ENCODE measurements at places on chromosomes 12 and 14. TPM values are rescaled to one million over a fixed set of nuclear protein-coding genes. Genes with fewer than 3 reads are reported as not detected.

- DNase-seq, result no peak
Measured at GRCh38 chr14:54931598-54932340, 29.1 kb upstream of the GCH1 start.

GRCh38 chr12:19288603-19289244 is 150.6 kb upstream of the AEBP2 start:
- DNase-seq, result peak; percentile 58

DNA sequence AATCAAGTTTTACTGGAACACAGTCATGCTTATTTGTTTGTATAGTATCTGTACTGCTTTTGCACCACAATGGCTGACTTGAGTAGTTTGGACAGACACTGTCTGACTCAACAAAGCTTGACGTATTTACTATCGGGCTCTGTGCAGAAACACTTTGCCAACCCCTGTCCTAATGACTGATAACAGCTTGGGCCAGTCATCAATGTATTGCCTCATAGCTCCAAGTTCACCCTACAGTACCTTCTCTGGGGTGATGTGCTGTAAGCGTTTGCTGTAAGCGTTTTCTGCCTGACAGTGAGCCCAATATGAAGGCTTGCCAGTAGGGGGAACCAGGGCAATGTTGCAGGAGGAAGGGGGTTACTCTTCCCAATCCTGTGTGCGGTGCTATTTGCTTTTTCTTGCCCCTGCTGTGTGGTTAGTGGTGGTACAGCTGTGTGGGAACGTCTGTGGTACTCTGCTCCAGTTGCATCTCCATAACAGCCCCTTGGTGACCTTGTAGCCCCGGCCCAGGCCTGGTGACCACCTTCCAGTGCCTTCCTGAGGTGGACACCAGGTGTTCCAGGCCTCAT is 5.4 kb upstream of the CCDC177 start:
- DNase-seq, result peak; percentile 36

DNA sequence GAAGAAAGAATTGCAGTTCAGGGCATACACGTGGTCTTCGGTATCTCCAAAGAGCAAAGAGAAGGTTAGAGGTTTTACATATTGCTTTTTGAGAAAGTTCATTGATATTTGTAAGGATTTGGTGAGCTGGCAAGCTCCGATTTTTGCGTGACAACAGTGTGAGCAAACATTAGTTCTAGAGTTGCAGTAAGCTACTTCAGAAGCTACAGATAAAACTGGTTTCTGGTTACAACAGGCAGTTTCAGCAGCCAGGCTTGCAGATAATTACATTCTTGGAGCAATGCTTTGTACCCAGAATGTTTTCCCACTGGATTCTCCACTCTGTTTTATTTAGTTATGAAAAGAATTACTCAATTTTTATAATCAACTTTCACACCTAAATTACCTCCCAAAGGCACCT is 28.2 kb downstream of the KLRK1 start:
- no peak for DNase-seq

GRCh38 chr12:60345442-60345841 is 749.6 kb downstream of the SLC16A7 start:
- no peak for DNase-seq

Gene LRP1-AS
- not detected for polyA plus RNA-seq

- no peak for DNase-seq
Measured at GRCh38 chr14:80681651-80682050, 259.9 kb downstream of the CEP128 start.

DNA sequence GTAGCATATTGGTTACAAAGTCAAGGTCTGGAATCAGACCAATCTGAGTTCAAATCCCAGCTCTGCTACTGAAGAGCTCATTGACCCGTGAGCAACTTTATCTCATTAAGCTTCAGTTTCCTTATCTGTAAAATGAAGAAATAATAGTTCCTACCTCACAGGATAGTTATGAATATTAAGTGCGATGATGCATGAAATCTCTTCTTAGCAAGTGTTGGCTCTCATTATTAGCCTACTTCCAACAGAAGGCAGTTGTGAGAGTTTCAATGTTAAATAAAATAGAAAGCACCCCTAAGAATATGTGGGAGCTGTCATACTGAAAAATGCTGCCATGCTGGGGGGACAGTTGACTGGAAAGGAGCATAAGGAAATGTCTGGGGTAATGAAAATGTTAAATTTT is 39.0 kb upstream of the ITPR2 start:
- DNase-seq, result no peak

DNA sequence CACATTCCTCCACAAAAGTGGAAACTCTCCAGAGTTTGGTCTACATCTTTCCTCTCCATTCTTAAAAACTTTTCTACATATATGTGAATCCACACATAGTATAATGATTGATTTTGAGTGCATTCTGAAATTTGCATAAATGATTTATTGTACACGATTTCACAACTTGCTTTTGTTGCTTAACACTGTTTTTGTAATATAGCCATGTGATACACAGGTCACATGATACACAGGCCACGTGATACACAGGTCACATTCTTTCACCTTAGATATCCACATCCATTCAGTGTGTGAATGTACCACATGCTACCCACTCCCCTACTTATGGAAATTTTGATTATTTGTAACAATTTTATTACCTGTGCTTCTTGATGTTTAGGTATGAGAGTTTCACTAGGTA is 319.1 kb downstream of the ZFP36L1 start:
- DNase-seq, result no peak

DNA sequence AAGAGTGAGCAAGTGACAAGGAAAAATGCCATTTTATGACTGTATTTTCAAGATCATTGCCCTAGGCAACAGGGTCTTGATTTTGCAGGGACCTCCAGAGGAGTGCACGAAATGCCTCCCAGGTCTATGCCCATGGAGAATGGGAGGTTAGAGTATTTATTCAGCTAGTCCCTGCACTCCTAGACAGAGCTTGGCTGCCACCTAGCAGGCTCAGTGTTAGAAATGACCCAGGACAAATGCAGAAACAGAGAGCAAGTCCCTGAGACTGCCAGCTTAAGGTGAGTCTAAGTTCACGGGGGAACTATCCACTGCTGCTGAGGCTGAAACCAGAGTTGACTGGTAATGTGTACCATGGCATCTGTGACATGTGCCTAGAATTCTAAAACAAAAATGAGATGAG is 506.4 kb downstream of the MED13L start:
- DNase-seq, result no peak

DNA sequence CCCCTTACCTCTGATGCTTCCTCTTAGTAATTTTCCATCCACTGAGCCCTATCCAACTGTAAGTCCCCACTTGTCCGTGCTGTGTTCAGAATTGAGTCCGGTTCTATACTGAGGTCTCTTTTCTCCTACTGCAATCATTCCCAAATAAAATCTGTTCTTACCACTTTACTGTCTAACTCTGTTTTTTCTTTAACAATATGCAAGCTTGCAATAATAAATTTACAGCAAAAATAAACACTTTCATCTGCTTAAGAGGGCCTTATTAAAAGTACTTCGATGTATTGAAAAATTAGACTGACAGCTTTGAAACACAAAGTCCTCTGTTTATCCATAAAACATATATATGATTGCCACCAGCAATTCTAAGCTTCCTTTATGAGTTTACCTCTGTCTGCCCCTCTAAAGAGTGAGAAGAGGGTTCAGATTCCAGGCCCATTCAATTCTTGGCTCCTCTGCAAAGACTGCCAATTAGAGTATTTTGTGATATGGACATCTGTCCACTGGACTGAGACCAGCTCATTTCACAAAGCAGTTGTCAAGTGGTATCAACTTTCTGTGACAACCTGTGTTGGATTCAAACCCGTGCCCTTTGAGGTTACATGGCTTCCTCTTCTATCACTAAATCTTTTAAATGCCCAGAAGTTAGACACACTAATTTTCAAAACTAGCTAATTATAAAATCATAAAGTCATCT is 39.9 kb upstream of the G2E3 start:
- no peak for DNase-seq

Data from endothelial cell of umbilical vein (primary cell).